ENCODE measurements at places on chromosomes 3 and 15.

GRCh38 chr3:123712077-123712860 lies 127.4 kb upstream of the HACD2 start:
- no peak for DNase-seq

- DNase-seq: no peak
Measured at GRCh38 chr3:98565237-98565643, 28.2 kb downstream of the CPOX start.

DNA sequence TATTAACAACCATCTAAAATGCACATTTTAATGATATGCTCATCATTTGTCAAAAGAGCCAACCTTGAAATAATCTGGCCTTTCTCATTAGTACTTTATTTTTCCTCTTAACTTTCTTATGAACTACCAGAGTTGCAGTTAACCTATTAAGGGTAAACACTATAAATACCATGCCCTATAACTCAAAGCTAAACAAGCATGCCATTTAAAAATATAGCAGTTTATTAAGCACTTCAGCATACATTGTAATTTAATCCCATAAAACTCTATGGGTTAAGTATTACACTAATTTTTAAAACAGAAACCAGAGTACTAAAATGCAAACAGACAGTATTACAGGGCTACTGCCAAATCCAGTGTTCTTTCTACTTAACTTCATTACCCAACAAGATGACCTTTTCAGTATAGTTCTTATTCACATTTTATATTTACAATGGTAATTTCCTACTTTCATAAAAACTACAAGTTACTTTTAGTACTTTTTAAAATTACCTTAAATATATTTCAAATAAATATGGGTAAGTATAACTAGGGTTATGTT lies 11.8 kb downstream of the NPTN start:
- DNase-seq: no peak

DNA sequence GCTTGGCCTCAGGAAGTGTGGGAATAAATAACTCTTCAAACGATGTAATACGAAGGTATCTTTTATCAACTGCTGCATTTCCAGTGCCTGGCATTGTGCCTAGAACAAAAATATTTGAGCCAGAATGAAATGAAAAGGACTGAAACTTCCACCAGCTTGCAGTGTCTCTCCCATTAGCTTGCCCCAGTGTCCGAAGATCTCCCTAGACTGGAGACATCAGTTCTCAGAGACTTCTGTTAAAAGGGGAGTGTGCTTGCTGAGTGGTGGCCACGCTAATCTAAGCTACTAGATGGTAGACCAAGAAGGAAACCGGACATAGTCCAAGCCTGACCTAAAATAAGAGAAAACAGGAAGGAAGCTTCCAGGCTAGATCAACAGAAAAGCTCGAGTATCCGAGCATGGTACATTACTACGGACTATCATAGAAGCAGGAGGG lies 28.6 kb downstream of the KCNAB1 start:
- no peak for DNase-seq

DNA sequence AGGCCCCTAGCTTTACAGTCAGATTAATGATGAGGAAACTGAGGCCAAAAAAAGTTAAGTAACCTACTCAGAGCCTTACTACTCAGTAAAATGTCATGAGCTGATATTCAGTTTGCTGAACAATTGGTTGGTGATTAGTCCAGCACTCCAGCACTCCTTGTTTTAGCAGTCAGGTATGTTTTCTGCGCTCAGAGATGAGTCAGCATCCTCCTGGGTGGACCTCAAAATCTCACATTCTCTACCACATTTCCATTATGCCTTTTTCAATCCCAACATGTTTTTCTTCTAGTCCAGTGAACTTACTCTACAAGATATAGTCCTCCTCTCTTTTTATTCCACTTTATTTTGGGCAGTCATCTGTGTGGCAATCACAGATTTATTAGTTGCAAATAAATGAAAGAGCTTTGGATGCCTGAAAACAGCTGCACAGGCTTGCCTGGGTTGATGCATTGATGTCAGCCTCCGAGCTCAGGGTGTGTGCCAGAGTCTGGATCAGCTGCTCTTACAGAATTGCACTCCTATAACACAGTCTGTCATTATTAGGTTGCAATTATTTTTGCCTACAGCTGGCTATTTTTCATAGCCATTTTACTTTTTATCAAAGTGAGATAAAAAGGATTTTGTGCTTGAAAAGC lies 133.2 kb downstream of the ARPP21 start:
- no peak for DNase-seq

GRCh38 chr3:176359211-176359610 lies 838.1 kb downstream of the TBL1XR1 start:
- no peak for DNase-seq

DNA sequence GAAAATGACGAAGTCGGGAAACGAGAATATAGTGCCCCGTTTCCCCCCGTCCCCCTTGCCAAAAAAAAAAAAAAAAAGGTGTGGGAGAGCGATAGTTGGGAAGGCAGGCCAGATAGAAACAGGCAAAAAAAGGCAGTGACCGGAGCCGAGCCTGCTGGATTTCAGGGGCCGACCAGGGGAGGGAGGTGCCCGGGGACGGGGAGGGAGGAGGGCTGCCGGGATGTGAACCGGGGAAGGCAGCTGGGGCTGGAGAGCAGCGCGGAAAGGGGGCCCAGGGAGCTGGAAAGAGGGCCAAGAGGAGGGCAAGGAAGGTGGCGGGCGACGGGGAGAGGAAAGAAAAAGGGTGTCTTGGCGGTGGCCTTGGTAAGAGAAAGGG lies 837 bp downstream of the LRRN1 start:
- no peak for DNase-seq

DNA sequence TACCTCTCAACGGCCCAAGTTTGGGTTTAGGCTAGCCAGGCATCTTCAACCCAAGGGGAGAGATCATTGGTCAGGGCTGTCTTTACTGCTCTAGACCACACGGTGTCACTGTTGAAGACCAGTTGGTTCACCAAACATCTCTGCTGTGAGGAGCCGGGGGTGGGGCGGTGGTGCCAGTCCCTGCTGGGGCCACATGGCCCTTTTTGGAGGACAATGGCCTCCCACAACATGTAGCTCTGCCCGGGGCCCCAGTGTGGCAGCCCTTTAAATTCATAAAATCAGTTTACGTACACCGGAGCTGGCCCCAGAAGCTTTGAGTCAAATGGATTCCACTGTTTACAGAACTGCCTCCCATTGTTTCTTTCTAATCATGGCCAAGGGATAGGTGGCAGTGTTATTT lies 19.1 kb upstream of the TM4SF18 start:
- DNase-seq: peak; percentile 79

- DNase-seq: peak; percentile 84
Measured at GRCh38 chr3:59127071-59127470, 77.2 kb upstream of the CFAP20DC start.

GRCh38 chr15:92123962-92124656 lies 269.6 kb upstream of the ST8SIA2 start:
- no peak for DNase-seq

- no peak for DNase-seq
Measured at GRCh38 chr3:5657106-5657505, 469.6 kb downstream of the EDEM1 start.

DNA sequence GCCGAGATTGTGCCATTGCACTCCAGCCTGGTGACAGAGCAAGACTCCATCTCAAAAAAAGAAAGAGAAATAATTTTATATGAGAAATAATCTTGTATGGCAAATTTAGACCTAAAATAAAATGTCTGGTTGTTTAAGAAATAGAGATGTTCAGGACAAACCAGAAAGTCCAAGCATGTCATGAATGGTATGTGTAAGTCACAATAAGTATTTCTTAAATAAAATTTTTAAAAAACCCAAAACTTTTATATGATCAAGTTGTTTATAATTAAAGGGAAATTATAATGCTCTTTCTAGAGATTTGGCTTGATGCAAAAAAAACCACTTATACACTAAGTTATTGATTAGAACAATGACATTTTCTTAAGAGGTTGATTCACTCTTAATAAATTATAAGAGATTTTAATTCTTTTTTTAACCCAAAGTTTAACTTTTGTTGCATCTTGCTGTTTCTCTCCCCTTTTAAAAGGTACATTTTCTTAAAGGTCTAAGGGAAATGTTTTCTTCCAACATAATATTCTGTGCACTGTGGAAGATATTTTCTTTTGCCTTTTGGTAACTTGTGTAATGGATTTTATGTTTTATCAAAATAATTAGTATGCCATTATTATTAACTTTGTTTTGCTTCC lies 105.7 kb downstream of the RTP4 start:
- DNase-seq: no peak

GRCh38 chr3:27244374-27244773 lies 124.8 kb downstream of the NEK10 start:
- DNase-seq: no peak

DNA sequence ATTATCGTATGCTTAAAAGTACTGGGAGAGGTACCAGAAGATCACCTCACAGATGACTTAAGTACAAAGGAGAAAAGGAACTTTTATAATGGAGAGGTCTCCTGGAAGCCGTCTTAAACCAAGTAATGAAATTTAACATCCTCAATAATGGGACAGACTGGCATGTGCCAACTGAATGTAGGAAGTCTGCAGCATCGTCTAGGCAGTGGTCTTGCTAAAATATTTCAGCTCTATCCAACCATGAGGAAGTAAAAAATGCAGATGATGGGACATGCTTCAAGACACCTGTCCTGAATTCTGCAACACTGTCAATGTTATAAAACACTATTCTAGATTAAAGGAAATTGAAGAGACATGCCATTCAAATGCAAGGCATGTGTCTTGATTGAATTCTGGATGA lies 458.8 kb upstream of the TPRG1 start:
- no peak for DNase-seq

GRCh38 chr3:143071776-143072175 lies 47.8 kb upstream of the CHST2 start:
- DNase-seq: peak; percentile 17

- DNase-seq: no peak
Measured at GRCh38 chr3:150264561-150265279, 143.4 kb upstream of the TSC22D2 start.

DNA sequence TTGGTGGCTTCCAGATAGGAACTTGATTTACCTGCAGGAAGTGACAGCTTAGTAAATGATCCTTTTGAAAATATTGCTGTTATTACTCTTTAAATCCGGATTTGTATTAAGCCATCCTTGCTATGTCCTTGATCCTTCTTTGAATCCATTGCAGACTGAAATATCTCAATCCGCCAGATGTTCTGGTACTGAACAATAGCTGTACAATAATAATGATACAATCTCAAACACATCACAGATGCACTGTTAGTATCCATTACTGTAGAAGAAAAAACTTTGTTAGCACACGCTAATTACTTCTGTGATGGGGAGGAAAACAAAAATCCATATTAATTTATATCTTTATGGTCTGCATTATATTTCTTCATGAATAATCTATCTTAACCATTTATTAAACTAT lies 202.3 kb downstream of the CNTN4 start:
- DNase-seq: no peak

DNA sequence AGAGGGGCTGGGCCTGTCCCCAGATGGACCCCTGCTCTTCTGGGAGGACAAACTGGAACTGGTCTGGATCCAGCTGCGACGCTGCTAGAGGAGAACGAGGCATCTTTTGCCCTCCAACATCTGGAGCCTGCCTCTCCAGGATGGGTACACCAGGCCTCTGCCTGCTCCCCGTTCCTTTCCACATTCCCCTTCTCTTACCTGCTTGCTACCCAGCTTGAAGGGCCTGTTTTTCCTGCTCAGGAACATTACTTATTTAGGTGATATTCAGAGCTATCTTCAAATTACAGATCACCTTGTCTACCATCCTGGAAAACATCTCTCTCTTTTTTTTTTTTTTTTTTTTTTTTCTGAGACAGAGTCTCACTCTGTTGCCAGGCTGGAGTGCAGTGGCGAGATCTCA lies 64.0 kb downstream of the CHRD start:
- DNase-seq: no peak

DNA sequence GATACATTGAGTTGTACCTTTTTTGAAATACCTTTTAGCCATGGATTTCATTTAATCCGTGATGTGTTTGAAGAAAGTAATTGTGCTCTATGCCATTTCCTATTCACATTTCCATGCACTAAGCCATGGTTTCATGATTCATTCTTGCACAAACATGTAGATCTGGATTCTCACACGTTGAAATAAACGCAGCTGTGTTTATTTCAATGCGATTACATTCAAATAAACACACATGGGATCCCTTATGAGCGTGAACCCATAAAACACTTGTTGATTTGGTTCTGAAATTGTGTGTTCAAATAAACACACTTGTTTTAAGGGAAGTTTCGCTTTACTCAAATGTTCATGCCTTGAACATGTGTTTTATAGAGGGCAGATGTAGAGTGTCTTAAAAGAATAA lies 39.2 kb downstream of the BBX start:
- DNase-seq: peak; percentile 9

DNA sequence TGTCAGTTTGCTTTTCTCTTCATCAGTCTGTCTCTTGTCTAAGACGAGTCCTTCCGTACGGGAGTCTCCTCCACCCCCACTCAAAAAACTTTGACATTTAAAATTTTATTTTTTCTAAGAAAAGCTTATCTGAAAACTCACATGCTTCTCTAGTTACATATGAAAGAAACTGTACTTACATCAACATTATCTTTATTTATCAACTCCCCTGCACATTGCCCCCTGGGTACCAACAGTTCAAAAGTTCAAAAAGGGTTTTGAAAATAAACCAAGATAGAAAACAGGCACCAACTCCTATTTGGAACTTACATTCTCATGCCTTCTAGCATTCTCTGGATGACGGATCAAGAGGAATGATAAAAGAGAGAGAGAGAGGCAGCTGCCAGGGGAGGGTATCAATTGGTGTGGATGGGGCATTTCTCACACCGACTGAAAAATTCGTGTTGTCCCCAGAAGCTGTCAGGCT lies 182.5 kb downstream of the FOXP1 start:
- no peak for DNase-seq

GRCh38 chr3:43036621-43037423 lies 57.7 kb downstream of the GASK1A start:
- no peak for DNase-seq

- DNase-seq: no peak
Measured at GRCh38 chr3:40588406-40588805, 63.6 kb downstream of the ZNF621 start.

- no peak for DNase-seq
Measured at GRCh38 chr15:83947156-83947555, 288.4 kb upstream of the GOLGA6L4 start.

DNA sequence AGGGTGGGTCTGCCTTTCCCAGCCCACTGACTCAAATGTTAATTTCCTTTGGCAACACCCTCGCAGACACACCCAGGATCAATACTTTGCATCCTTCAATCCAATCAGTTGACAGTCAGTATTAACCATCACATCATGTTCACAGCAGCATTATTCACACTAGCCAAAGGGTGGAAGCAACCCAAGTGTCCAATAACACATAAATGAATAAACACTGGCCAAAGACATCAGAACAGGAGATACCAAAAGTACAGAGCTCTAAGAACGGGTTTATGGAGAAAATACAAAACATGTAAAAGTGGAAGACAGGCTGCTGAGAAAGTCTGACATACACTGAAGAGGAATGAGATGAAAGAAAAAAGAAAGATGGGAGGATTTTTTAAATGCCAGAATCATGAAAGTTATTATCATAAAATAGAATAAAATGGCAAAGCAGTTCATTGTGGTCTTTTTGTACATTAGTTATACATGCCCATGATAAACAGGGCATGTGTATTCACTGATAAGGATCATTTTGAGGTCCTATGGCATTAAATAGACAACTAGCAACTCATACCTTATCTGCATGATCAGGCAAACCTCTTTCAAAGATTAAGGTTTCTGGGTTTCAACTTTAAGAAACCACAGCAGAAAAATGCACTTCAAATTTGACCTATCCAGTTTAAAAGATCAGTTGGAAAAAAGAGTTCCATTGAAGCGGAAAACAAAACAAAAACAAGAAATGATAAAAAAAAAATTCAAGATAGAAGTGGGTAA lies 22.9 kb downstream of the DNAAF4 start:
- DNase-seq: no peak

GRCh38 chr3:126923423-126923822 lies 59.5 kb upstream of the PLXNA1 start:
- no peak for DNase-seq
